ENCODE measurements at places on chromosomes 7 and 10.
A peak's percentile ranks its signal among the peaks of the same experiment; 100 is the strongest.

- DNase-seq: peak; percentile 64
Measured at GRCh38 chr7:157559596-157560257, 222.9 kb downstream of the DNAJB6 start.

GRCh38 chr10:125190946-125191345 lies 30.6 kb upstream of the CTBP2 start:
- DNase-seq: no peak

- no peak for DNase-seq
Measured at GRCh38 chr10:119233821-119234220, 26.4 kb downstream of the GRK5 start.

GRCh38 chr7:105853931-105854419 lies 22.4 kb downstream of the ATXN7L1 start:
- no peak for DNase-seq

GRCh38 chr7:26633557-26633956 lies 230.8 kb downstream of the SKAP2 start:
- DNase-seq: no peak

DNA sequence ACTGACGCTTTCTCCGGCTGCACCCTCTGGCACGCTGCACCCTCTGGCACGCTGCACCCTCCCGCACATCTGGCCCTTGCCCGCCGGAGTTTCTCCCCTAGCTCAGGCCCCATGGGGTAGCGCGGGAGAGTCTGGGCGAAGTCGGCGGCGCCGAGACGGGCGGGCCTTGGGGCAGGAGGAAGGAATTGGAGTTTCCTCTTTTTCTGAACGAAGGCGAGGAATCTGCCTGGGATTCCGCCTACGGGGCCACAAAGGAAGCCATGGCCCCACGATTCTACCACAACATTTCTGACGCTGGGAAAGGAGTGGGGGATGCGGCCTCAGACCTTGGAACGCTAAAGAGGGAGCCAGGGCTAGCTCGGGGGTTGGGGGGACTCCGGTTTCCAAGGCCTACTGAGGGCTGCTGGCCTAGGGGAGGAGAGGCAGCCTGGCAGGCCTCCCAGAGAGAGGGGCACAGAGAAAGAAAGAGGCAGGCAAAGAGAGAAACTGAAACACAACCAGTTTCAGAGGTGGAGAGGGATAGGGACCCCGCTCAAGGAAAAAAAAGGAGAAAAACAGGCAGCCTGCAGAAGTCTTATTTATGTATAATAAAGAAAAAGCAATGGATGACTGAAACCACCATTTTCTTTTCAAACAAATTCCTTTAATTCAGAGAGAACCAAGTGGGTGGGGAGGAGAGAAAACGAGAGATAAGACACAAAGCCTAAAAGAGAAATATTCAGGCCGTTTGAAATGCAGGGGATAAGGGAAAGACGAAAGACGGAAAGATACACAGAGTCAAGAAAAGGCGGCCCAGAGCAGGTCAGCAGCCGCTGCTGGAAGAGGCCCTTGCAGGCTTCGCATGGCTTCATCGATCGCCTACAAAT lies 4.3 kb downstream of the TLX1 start:
- DNase-seq: no peak

GRCh38 chr7:76507723-76508406 lies 2.5 kb upstream of the UPK3B start:
- no peak for DNase-seq

DNA sequence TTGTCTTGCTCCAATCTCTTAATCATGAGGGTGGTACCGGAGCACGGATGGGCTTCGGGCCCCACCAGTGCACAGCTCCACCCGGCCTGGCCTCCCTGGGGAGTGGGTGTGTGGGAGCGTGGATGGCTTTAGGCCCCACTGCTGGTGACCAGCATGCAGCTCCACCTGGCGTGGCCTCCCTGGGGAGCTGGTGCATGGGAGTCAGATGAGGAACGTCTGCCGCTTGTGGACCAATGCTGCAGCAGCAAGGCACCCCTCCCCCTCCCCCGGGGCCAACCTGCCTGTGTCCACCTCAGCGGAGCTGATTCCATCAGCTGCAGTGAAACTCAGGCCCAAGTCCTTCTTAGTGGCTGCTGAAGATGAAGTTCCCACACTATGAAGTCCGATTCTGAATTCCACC lies 511.4 kb downstream of the PTPRN2 start:
- no peak for DNase-seq

DNA sequence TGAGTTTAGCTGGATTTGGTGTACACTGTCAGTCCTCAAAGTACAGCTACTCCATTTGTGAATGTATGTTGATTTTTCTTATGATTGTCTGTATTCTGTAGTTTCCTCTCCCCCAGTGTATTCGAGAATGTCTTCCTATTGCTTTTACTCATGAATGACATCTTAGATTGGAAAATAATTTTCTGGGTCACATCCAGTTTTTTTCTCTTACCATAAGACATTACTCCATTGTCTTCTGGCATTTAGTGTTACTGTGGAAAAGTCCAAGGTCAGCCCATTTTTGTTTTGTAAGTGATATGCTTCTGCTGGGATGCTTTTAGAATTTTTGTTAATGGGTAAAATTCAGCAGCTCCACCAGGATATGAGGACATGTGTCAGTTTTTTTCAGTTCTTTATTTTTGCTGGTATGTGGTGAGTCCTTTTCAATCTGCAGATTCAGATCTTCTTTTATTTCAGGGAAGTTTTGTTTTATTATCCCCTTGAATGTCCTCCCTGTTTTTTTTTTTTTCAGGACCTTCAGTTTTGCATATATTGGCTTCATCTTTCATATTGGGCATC lies 33.6 kb downstream of the WAC start:
- no peak for DNase-seq

- DNase-seq: no peak
Measured at GRCh38 chr7:129865093-129865924, 87.5 kb downstream of the UBE2H start.

DNA sequence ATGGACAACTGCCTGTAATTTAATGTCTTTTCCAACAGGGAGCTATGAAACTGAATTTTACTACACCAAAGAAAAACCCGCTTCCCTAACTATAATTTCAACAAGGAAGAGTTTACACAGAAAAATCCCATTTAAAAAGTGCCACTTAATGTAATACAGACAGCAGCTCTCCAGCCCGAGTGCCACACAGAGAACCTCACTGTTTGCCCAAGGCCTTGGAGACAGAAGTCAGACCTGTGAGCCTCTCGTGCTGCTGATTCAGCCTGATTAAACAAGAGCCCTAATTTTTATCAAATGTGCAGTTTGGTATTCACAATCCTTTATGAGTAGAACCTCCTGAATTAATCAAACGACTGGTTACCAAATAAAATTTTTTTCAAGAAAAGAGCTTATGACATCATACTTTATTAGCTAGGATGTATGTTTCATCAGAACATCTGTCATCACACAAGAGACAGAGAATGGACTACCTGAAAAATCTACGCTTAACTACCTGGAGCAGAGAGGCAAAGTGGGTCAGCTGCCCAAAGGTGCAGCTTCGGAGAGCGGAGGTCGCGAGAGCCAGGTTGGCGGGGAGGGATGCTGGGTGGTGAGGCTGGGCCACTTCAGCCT lies 543.6 kb downstream of the SDK1 start:
- peak; percentile 46 for DNase-seq

GRCh38 chr7:43372676-43373355 lies 210.1 kb upstream of the STK17A start:
- DNase-seq: no peak

GRCh38 chr10:83937161-83937560 lies 202.1 kb upstream of the GHITM start:
- DNase-seq: peak; percentile 24

DNA sequence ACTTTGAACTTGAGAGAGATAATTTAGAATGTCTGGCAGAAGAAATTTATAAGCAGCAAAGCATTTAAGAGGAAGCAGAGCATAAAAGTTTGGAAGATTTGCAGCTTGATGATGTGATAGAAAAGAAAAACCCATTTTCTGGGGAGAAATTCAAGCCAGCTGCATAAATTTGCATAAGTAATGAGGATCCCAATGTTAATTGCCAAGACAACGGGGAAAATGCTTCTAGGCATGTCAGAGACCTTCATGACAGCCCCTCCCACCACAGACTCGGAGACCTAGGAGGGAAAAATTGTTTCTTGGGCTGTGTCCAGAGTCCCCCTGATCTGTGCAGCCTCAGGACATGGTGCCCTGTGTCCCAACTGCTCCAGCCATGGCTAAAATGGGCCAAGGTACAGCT lies 263.6 kb upstream of the POT1 start:
- DNase-seq: no peak

DNA sequence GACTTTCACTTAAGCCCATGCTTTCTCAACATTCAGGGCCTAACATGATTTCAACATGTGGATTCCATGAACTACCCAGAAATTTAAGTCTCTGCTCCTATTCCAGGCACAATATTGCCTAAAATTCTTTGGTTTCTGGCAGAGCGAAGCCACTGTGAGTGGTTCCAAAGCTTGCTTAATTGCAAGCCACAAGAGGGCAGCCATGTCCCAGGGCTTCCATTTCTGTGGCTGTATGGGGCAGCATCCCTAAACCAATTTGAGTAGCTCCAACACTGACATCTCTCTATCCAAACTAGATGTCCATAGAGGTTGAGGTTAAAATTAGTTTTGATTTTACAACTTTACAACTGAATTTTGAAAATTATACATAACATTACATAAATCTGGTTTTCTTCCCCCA lies 56.3 kb upstream of the MDFIC start:
- peak; percentile 48 for DNase-seq

DNA sequence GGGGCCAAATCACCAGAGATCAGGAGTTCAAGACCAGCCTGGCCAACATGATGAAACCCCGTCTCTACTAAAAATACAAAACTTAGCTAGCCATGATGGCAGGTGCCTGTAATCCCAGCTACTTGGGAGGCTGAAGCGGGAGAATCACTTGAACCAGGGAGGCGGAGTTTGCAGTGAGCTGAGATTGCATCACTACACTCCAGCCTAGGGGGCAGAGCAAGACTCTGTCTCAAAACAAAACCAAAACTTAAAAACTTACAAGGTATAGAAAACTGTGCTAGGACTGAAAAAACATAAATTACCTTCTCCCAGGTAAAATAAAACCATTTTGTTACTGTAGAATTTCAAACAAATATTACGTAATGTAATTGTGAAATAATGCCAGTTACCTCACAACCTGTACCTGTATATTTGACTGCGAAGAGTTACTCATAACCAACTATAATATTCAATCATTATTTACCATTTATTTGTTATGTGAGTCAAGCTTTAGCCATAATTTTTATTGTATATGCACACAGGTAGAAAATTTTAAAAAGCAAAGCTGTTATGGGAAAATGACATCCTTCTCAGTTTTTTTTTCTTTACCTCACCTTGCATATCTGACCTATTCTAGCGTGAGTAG lies 180.9 kb downstream of the SEMA3A start:
- no peak for DNase-seq

DNA sequence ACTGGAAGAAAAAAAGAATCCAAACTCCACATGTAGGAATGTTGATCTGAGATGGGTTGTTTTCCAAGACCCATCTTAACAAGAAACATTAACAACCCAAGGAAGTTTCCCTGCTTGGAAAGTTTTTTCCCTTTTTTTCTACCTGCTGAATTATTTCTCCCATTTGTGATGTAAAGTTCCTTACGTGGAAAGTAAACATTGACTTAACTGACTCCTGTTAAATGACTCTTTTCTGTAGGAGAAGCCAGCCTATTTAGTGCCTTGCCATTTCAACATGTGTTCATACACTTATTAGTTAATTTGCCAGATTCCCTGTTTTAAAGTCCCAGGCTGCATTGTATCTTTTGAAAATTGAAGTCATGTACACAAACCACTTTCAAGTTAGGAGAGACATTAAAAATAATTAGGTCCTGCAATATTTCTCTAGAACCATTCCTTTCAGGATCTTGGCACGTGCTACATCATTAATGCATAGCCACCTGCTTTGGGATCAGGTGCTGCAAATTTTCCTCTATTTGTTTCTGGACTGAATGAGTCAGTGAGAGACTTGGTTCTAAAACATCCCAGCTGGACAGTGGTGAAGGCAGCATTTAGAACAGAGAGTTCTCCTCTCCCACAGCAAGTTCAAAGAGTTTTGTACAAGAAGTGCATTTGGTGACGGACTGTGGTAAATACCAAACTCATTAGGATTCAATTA lies 698.5 kb downstream of the SUGCT start:
- DNase-seq: no peak

DNA sequence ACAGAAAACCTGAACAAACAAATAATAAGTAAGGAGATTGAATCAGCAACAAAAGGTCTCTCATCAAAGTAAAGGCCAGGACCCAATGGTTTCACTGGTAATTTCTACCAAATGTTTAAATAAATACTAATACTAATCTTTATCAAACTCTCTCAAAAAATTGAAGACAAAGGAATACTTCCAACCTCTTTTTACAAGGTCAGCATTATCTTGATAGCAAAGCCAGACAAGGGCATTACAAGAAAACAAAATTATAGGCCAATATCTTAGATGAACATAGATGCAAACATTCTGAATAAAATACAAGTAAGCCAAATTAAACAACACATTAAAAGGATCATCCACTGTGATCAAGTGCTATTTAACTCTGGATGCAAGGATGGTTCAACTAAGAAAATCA lies 239.8 kb upstream of the TMEM72 start:
- DNase-seq: no peak

- no peak for DNase-seq
Measured at GRCh38 chr10:76309741-76310587, 878.5 kb downstream of the LRMDA start.

- no peak for DNase-seq
Measured at GRCh38 chr10:117461766-117462423, 80.7 kb upstream of the EMX2 start.

DNA sequence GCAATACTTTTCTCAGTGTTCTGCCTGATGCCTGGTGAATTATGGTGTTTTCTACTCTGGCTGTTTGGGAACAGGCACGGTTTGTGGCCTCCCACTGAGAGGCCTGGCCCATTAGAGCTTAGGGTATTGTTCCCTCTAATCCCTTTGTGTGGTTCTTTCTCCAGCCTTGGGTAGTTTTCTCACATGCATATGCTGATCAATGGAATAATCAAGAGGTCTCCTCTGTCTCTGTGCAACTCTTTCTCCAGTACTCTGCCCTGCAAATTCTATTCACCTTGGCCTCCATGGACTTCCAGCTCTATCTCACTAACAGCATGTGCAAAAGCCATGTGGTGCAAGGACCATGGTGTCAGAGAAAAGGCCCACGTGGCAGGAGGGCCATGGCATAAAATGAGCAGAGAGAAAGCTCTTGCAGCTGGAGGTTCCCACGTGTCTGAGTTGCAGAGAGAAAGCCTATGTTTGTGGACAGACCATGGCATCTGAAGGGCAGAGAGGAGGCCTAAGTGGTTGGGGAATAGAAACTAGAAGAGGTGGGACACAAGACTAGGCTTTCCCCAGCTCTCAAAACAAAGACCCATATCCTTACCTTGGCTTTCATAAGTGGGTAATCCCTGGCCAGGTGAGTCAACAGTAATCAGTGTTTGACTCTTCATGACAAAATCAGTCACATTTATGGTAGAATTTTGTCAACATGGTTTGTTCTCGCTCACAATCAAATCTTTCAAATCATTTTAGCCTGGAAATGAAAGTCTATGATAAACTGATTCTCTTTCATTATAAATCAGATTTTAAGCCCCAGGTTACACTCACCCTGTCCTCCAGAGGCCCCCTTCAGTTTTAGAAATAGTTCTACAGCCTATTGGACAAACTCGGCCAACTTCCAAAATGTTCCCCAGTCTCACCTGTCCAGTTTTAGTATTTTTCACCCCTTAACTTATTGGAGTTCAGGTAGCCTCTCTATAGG lies 17.3 kb downstream of the OPALIN start:
- DNase-seq: no peak
